ENCODE measurements at places on chromosomes 4 and X.

- no peak for DNase-seq
These were observed 113.1 kb downstream of the ENPP6 start for GRCh38 chr4:184104419-184105101.

DNA sequence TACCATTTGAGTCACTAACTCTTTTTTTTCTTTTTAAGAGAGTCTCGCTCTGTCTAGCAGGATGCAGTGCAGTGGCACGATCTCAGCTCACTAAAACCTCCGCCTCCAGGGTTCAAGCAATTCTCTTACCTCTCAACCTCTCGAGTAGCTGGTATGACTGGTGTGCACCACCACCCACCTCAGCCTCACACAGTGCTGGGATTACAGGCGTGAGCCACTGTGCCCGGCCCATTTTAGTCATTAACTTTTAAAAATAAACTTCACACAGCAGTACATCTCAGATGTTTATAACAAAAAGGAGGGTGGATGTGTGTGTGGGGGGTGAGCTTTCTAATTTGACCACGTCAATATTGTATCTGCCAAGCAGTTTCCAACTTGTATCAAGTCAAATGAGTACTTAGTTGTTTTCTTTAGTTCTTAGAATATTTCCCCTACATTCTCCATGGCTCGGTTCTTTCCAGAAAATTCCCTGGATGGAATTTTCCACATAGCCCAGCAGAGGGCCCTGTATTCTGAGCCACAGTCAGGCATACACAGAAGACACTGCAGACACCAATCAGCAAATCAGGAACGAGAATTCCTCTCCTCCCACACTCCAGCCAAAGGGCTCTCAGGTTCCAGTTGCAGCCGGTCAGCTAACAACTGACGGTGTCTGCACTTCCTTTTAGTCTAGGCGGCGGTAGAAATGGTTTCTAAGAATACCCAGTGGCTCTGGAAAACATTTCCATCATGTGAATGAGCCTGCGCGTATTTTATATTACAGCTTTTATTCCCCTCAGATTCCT is 20.1 kb upstream of the ARAF start:
- no peak for DNase-seq

DNA sequence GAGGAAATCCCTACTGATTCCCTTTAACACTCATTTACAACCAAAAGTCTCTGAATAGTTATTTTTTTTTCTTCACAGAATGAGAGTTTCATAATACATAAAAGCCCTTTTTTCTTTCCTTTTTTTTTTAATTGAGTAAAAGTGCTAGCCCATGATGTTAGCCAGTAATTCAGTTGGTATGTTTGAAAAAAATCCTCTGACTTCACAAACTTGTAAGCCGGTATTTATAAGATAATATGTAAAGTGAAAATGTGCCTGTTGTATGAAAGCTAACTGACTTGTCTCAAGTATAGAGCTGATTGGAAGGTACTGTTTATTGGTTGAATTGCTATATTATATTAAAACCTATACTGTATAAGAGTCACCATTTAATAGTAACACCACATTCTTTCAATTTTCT is 70.2 kb upstream of the NEIL3 start:
- no peak for DNase-seq

DNA sequence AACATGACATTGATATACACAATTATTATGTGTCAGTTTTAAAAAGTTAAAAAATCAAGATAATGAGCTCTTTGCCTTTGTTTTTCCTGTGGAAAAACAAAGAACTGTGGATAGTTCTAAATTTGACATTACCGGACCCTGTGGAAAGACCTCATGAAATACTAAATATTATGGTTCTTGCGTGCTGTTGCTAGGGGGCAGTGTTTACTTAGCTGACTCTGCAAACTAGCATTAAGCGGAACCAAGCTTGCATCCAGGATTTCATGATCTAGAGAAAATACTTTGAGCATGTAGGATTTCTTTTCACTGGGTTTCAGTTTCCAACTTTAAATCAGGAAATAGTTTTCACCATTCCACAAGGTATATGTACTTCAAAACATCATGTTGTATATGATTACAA is 33.6 kb downstream of the CLCN4 start:
- no peak for DNase-seq

DNA sequence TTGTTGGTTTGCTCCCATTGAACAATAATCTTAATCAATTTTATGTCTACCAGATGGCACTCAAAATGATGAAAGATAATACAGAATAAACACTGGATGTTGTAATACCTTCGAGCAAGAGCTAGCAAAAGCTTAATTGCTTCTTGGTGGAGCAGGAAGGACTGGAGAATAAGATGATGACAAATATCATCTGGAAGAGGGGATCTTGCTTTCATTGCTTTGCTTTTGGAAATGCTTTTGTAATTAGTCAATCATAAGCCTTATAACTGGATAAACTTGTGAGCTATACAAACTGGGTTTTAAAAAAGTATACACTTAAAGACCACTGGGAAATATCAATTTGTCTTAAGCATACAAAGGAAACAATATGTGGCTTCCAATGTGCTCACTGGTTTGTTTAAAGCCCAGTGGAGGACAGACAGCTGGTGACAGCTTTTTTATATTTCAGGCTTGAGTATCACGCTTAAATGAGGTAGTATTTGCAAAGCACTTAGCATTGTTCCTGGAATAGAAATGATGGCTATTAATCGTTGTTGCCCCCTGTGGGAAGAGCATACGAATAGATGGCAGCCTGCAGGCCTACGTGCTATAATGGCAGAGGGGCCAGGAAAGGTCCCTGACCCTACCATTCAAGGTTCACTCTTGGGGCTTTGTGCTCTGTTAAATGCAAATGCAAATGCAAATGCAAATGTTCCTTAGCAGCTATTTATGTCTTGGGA is 61.2 kb downstream of the TMEM150C start:
- no peak for DNase-seq

- no peak for DNase-seq
These were observed 259.6 kb upstream of the GPC4 start for GRCh38 chrX:133674726-133675470.

GRCh38 chr4:130359542-130359941 is 1263.6 kb downstream of the C4orf33 start:
- DNase-seq: no peak

DNA sequence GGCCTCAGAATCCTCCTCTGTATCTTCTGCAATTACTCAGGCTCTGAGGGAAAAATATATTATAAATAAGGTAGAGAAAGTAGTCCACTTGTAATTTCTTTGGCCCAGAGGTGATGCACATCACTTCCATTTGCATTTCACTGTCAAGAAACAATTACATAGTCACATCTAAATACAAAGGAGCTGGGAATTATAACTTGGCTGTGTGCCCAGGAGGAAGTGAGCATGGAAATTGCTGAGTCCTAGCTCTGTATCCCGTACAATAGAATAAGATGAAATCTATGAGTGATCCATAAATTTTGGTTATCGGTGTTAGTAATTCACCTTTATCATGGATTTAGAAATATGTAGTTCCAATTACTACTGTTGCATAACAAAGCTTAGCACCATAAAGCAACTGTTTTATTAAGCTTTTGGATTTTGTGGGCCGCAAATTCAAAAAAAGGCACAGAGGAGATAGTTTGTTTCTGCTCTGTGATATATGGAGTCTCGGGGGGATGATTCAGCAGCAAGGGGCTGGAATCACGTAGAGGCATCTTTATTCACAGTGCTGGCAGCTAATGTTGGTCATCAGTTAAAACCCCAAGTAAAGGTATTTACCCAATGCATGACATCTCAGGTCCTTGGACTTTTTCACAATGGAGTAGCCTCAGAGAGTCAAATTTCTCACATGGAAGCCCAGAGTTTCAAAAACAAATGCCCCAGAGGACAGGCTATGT is 241.4 kb upstream of the GALNT7 start:
- DNase-seq: no peak

- DNase-seq: no peak
These were observed 25.3 kb downstream of the CLNK start for GRCh38 chr4:10659251-10659650.

DNA sequence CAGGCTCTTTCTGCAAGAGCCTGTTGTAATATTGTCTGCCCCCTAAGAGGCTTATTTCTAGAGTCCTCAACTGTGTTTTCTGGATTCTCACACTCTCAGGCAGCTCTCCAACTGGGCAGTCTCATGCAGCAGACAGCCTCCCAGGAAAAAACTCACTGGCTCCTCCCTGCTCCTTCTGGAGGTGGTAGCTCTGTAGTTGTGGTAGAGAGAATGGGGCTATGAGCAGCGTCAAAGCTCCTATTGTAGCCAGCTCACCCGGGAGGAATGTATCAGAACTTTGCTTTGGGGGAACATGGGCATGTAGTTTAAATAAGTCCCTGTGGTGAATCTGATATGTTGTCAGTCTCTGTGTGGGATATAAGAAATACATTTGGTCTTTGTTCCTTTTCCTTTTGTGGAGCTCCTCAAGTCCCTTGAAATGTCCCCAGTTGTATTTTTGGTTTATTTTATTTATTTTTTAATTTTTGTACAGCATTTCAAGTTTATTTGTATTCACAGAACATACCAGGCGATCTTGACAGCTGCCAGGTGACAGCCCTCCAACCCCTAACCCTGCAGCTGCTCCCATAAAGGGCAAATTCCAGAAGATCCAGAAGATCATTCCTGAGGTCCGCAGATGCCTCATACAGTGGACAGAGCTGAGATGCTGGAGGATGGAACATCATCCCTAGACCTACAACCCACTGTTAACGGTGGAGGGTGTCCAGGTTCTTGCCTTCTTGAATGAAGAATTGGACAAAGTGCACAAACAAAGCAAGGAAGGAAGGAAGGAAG is 45.7 kb downstream of the TRIM61 start:
- DNase-seq: no peak

GRCh38 chrX:14357314-14357713 is 172.0 kb upstream of the GLRA2 start:
- no peak for DNase-seq

DNA sequence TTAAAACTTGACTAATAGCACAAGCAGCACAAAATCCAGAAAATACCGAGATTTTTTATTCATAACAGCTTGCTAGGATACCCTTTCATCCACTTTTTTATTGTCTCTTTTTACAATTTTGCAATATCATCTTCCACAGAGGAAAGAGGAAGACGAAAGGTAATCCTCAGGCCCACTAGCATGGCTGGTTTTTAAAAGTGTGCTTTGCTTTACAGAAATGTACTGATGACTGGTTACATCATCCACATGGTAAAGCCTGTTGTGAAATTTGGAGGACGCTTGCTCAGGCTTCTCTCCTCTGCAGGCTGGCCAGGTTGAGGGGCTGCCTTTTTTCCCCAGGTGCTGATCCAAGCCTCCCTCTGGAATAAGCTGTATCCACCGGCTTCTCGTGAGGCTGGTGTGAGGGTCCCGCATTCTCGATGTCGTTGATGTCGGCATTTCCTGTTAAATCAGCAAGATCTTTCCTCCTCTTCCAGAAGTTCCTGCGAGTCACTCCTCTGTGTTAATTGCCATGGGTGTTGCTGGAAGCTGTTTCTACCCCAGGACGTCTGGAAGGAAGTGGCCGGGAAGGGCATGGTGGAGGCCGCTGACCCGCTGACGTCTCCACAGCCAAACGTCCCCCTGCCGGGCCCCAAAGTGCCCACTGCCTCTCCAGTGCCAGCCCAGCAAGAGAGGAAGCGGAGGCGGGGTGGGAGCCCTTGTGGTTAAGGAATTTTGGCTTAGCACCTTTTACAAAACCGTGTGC is 5.8 kb upstream of the DGKQ start:
- DNase-seq: no peak

DNA sequence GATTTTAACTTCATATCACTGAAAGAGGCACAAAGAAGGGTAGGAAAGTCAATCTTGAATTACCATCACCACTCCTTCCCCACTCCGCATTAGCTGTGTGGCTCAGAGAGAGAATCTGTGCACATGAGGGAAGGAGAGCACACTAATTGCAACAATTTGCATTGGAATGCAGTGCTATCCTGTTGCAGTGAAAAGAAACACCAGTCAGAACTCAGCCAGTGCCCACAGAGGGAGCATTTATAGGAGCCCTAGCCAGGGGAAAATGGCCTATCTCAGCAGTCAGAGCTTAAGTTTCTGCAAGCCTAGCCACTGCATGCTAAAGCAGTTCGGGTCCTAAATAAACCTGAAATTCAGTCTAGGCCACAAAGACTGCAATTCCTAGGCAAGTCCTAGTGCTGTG is 159.4 kb upstream of the AR start:
- DNase-seq: no peak

- no peak for DNase-seq
These were observed 4.5 kb downstream of the CRMP1 start for GRCh38 chr4:5888222-5889001.

DNA sequence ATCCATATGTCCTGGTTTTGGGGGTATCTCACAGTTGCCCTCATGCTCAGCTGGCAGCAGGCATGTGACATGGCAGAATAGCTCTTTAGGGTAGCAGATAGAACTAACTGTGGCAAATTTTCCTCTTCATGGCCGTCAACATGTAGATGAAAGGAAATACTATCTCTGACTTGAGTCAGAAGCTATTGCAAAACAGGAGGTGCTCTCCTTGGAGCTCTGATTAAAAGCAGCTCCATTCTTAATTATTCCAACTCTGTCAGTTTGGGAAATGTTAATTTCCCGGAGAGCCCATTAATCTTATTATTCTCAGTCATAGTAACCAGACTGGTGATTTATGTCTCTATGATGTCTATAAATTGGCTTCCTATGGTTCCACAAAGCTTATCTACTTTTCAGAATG is 18.2 kb downstream of the IL13RA1 start:
- DNase-seq: no peak

DNA sequence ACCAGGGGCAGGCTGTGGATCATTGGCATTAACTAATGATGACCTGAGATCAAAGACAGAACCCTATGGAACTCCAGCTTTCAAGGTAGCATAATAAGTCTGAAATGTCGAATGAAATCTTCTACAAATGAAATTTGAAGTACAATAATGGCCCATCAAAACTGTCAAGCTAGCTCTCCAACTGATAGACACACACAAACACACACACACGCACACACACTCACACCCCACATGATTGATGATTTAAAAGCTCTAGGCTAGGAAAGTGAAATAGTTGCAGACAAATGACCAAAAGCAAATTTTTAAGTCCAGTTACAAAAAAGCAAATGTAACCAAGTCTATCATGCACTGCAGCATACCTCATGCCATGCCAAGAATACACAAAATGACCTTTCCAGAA is 655.7 kb downstream of the C4orf33 start:
- no peak for DNase-seq

DNA sequence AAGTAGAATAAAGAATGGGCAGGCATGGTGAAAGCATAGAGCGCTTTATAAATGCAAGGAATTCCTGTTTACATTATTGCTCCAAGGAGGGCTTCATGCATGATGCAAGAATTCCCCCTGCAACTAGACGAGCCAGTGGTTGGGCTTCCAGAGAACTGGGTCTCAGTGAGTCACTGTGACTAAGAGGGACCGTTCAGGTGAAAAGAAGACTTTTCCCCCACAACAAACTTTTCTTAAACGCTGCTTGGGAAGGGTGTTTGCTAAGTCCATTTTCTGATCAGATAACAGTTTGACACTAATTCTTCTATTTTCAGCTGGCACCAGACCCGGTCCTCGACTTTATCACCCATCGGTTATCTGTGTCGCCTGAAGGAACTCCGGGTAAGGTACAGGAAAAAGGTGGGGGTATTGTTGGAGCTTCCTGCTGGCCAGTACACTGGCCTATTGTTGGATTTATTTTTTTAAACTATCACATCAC is 40.1 kb downstream of the LDB2 start:
- DNase-seq: no peak

GRCh38 chrX:74606799-74607198 is 7.6 kb downstream of the RLIM start:
- DNase-seq: no peak

- no peak for DNase-seq
These were observed 16.8 kb downstream of the KLHL5 start for GRCh38 chr4:39078829-39079228.

Measured in stimulated activated naive CD4-positive, alpha-beta T cell treated with Interleukin-2 at 50 U/mL for 16 hours (primary cell).